ENCODE measurements at places on chromosomes 5 and 9.

DNA sequence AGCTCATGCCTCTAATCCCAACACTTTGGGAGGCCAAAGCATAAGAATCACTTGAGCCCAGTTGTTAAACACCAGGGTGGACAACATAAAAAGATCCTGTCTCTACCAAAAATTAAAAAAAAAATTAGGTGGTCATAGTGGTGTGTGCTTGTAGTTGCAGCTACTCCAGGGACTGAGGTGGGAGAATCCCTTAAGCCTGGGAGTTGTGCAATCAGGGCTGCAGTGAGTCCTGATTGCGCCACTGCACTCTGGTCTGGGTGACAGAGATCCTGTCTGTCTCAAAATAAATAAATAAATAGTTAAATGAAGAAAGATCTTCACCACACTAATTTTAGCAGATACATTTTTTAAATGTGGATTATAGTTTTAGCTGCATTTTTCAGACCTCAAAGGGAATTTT, 433.2 kb downstream of the MAT2B start:
- DNase-seq, result no peak

DNA sequence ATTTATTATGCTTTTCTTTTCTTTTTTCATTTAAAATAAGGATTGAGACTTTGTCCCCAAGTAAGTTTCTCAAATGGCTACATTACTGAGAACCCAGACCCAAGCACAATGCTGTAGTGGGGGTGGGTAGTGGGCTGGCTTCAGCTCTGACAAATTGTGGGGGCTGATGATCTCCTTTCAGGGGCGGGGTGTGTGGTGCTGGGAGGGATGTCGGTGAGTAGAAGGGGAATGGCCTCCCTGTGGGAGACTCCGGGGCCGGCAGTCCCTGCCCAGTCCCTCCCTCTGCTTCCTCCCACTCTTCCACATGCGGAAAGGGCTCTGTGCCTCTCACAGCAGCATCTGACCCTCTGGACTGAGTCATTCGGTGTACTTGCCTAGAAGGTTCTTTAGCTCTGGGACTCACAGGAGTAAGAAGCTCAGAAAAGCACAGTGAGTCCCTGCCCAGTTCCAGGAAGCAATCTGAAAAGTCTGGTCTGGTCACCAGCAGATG, 14.3 kb downstream of the CD180 start:
- DNase-seq, result peak; percentile 47

DNA sequence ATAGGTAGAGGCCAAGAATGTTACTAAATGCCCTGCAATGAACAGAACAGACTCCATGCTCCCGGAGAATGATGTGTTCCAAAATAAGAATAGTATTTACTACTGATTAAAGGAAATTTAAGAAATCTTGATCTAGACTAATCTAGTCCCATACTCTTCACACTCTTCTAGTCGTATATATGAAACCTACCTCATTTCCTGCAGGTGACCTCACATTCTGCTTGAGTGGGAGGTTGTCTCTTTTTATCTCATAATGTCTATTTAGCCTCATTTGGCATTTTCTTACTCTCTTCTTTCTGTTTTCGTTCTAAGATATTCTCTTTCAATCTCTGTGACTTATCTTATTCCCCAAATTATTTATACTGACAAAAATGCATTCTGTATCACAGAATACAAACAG, 9.2 kb upstream of the SHOC1 start:
- no peak for DNase-seq

DNA sequence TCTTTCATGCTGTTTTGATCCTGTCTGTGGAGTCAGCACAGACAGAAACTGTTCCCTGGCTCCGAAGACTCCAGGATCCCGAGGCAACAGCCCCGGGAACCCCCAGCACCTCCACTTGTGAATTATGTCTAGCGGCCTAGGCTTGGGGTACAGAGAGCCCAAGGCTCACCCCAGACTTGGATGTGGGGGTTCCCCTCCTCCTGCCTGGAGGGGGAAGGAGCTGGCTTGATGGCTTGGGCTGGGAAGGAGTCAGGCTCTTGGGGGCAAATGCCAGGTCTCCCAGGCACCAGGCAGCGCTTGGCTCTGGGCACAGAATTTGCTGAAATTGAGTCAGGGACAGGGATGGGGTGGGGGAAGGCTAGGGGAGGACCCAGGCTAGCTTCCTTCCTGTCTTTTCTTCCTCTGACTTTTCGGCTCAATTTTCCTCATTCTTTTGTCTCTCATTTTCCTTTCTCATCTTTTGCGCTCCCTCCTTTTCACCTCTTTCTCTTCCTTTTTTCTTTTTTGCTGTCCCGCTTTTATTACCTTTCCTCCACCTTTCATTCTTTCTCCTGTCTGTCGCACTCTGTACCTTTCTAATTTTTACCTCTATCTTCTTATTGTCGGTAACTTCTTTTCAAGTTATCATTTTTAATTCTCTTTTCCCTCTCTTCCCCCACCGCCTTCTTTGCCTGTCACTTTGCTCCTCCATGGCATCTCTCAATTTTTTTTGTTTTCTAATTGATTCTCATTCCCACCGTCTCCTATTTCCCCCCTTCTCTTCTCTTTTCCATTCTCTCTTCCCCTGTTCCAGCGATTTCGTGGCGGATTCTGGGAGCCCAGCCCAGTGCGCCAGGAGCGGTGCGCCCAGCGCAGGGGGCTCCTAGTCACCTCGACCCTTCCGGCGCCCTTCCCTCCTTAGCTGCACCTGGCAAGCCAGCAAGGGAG, 10.5 kb downstream of the MSX2 start:
- no peak for DNase-seq

GRCh38 chr5:20420991-20421595, 433.1 kb upstream of the CDH18 start:
- no peak for DNase-seq

DNA sequence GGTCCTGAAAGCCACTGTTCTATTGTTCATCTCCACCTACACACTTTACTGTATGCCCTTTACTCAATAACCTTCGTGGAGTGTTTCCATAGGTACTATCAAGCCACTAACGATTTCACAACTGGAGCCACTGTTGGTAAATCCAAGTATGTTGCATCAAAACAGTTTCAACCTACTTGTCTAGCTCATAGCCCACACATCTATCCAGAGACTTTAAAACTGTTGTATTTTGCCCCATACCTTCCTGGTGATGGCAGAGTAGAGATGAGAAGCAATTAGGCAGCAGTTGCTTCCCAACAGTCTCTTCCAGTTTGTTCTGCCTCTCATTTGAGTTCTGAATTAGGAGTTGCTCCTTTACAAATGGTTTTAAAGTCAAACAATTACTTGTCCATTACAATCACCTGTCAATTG, 607 bp downstream of the FAXDC2 start:
- no peak for DNase-seq

GRCh38 chr5:68356623-68357022, 141.1 kb downstream of the PIK3R1 start:
- no peak for DNase-seq

- DNase-seq, result no peak
Measured at GRCh38 chr9:129506041-129506440, 114.9 kb downstream of the C9orf50 start.

- no peak for DNase-seq
Measured at GRCh38 chr5:84384604-84385575, at the start of gene EDIL3. EDIL3 (minus strand) TSS chr5:84384880; CDS start chr5:84384374, 506 bp downstream.

DNA sequence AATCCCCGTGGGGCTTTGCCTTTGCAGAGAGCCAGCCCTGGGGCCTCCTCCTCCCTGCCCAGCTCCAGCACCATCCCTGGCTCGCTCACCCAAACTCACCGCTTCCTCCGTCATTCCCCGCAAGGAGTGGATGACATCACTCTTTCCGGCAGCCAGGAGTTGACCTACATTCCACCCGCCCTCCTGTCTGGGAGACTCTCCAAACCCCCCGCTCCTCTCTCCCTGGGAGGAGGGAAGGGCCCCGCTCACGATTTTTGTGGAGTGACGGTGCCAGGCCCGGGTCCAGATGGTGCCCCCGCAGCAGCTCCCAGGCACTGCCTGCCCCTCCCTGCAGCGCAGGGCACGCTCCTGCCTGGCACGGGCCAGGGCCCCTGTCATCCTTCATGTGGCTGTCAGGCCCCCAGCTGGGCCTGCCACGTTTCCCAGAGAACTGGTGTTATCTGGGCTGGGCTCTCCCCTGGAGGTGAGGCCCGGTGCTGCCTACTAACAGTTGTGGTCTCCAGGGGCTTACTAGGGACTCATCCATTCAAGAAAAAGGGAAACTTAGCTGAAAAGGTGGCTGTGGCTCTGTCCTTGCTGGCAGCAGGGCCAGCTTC, 52.3 kb downstream of the NTNG2 start:
- DNase-seq, result peak; percentile 10

DNA sequence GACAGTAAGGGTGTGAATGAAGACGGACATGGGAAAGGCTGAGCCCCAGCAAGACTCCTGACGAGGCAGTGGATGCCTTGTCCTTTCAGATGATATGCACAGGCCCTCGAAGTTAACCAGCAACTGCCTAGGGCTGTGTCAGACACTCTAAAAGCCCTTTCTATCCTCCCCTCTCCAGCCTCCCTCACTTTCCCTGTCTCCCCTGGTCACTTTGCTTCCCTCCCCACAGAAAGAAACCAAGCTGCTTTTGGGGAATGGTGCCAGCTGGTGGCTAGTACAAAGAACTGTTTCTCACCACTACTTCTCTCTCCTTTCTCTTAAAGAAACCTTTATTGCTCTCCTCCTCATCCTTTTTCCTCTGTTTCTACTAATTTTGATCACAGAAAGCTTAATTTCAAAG, 21.4 kb downstream of the LHFPL2 start:
- no peak for DNase-seq

GRCh38 chr5:60410427-60410826, 289.5 kb downstream of the DEPDC1B start:
- no peak for DNase-seq

DNA sequence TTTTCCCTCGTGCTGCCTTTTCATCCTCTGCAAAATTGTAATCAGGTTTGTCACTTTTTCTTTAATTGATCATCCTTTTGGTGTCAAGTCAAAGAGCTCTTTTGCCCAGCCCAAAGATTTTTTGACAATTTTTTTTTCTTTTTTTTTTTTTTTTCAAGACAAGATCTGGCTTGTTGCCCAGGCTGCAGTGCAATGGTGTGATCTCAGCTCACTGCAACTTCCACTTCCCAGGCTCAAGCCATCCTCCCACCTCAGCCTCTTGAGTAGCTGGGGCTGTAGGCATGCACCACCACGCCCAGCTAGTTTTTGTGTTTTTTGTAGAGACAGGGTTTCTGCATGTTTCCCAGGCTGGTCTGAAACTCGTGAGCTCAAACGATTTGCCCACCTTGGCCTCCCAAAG, 36.7 kb downstream of the CDK7 start:
- DNase-seq, result no peak

GRCh38 chr9:135010921-135011320, 76.5 kb upstream of the OLFM1 start:
- no peak for DNase-seq

GRCh38 chr9:3608011-3608410, 82.2 kb upstream of the RFX3 start:
- DNase-seq, result no peak

DNA sequence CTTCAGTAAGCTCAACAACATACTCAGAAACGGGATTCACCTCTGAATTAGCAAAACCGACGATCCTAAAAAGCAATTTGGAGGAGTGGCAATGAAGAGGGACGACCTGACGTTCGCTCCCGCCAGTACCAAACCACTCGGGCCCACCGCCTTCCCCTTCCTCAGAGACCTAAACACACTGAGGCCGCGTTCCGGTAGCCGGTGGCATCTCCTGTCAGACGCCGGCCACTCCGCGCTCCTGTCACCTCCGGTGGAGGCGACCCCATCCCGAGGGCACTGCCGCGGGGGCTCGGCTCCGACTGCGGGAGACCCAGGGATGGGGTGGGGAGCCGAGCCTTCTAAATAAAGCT, 617 bp downstream of the PPP6C start:
- DNase-seq, result no peak

GRCh38 chr5:14153932-14154731, 11.0 kb downstream of the TRIO start:
- DNase-seq, result no peak

DNA sequence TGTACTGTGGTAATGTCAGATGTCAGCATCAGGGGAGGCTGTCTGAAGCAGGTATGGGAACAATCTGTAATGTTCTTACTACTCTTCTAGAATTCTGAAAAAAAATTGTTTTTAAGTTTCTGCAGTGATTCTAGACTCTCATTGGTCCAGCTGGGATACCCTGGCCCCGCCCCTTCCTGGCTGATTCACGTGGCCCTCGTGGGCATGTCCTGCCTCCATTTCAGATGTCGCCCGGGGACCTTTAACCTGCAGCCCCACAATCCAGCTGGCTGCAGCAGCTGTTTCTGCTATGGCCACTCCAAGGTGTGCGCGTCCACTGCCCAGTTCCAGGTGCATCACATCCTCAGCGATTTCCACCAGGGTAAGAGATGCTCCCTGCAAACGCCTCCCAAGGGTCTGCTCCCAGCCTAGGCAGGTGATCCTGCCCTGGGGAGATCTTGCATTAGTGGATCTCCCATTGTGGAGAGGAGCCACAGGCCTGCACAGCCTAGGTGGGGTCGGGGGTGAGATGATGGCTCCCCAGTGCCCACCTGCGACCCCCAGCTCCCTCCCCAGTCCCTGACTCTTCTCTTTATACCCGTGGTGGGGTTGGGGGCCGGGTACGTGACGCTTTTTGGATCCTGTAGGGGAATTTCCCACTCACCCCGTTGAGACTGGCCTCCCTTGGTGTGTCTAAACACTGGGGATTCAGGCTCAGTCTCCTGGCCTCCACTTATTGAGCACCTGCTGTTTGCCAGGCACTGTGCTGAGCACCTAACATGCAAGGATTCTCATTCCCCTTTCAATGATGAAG, 36.5 kb downstream of the LAMC3 start:
- DNase-seq, result no peak

- no peak for DNase-seq
Measured at GRCh38 chr5:41955432-41956024, 30.4 kb downstream of the FBXO4 start.

DNA sequence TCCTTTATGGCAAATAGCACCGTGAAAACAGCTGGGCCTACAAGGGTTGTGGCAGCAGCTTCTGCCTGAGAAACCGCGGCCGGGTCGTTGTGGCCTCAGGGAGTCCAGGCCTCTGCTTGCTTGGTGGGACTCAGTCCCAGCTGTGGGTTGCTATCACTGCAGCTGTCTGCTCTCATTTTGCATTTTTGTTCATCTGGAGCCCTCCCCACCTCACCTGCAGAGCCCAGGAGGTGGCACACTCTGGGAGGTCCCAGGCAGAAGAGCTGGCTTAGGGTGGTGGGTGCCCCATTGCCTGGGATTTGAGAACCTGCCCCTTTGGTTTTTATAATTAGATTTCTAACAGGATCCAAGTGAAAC, 138.4 kb downstream of the GADD45G start:
- DNase-seq, result no peak

GRCh38 chr5:133290669-133291240, 238.9 kb downstream of the HSPA4 start:
- no peak for DNase-seq

DNA sequence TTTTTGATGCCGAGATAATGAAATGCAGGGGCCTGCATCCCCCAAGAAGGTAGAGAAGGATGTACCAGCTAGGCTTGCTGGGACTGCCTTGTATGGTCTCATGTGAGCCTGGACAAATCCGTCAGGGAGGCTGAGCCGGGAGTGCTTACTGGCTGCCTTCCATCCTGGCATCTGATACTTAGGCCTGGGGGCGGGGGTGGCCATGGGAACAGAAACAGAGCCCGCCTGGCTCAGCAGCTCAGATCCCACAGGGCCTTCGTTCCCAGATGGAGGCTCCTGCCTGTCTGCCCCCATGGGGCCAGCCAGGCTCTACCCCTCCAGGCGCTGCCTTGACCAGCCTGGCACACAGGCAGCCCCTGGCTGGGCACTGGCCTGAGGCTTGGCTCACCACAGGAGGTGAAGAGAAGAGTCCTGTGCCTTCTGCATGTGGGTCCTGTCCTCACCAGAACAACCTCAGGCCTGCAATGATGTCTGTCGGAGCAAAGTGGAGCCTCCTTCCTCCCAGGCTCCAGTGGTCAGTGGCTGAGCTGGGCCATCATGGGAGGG, 10.5 kb upstream of the SPATA31E1 start:
- DNase-seq, result no peak

Data from glomerular endothelial cell (primary cell).